ENCODE measurements at places on chromosomes 12 and 14. TPM values are rescaled to one million over a fixed set of nuclear protein-coding genes. Genes with fewer than 3 reads are reported as not detected.

Gene TMPRSS12
- not detected for total RNA-seq

Gene GPR162
- 0.41 TPM for total RNA-seq

Gene SIRT4
- 0.87 TPM for total RNA-seq

Gene ABCC9
- 0.01 TPM for total RNA-seq

Gene PIWIL1
- not detected for total RNA-seq

Gene TXNDC16
- total RNA-seq = 0.97 TPM

Measured in A549 treated with CpdA at 1 μM for 4 hours (cell line).